Esophagus muscularis mucosa (tissue), 4 donors: ENCODE measurements at places on chromosomes 2 and 18. TPM values are rescaled to one million over a fixed set of nuclear protein-coding genes. Genes with fewer than 3 reads are reported as not detected.

DNA sequence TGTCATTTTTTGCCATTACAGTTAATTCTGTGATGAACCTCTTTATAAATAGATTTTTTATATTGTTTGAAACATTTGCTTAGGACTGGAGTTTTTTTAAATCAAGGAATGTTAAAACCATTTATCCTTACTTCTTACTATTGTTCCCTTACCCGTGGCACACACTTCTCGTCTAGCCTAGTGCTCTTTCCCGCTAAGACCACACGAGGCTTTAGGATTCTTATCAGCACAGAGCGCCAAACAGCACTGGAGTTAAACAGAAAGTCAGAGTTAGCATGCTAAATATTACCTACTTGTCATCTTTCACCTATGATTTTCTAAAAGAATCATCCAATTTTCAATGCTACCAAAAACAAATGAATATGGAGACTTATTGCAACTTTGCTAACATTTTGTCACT is 112.6 kb downstream of the TMEFF2 start:
- DNase-seq: no peak

DNA sequence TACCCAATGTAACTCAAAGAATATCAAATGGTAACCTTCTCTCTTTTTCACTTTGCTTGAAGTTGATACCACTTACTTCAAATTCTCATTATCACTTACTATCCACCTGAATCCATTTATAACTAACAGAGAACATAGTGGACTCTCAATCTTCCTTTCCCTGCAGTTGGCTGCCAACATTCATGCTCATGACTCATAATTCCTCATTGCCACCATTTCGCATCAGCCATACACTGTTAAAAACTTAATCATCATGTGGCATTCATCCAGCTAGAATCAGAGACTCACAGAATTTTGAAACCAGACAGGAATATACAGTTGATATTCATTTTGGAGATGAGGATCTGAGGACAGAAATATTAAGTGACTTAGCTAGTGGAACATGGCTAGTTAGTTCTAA is 56.8 kb downstream of the SLC4A10 start:
- no peak for DNase-seq

- peak; percentile 77 for DNase-seq
Observed at GRCh38 chr2:319059-319600, 31.2 kb upstream of the ALKAL2 start.

DNA sequence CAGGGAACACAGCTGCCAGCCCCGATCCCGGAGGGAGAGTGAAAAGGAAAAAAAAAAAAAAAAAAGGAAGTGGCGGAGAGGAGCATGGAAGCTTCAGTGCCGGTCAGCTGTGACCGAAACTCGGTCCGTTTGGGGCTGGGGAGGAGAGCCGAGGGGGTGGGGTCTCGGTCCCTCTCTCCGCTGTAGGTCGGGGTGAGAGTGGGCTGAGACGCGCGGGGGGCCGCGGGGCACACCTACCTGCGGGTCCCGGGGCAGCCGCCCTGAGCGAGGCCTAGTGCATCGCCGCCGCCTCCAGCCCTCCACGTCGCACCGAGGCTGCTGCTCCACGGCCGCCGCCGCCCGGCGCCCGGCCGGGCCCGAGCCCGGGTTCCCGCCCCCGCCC is 536 bp downstream of the VPS54 start:
- no peak for DNase-seq

DNA sequence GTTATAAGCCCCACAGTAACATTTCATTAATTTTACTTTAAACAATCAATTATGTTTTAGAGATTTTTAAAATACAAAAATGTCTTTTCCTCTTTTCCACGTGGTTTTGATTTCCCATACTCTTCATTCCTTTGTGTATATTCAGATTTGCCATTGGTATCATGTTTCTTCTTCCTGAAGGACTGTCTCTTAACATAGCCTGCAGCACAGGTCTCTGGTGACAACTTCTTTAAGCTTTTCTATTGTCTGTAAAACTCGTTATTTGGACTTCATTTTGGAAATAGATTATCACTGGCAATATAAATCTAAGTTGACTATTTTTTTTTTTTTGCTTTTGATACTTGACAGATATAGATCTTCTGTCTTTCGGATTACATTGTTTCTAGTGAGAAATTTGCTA is 115.2 kb upstream of the KLHL29 start:
- DNase-seq: no peak

- DNase-seq: no peak
Observed at GRCh38 chr2:96528700-96529375, 7.7 kb upstream of the ARID5A start.

DNA sequence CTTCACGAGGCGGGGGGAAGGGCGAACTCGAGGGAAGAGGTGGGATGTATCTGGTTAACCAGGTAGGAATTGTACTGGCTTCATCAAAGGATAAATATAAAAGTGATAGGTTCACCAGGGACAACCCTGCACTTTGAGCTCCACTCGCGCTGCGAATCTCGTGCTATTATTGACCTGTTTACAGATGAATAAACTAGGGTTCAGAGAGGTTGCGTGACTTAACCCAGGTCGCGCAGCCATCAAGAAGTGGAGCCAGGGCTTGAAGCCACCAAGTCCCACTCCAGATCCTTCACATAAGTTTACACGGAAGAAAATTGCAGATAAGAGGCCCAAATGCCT is 1.4 kb upstream of the CYP1B1 start:
- no peak for DNase-seq

DNA sequence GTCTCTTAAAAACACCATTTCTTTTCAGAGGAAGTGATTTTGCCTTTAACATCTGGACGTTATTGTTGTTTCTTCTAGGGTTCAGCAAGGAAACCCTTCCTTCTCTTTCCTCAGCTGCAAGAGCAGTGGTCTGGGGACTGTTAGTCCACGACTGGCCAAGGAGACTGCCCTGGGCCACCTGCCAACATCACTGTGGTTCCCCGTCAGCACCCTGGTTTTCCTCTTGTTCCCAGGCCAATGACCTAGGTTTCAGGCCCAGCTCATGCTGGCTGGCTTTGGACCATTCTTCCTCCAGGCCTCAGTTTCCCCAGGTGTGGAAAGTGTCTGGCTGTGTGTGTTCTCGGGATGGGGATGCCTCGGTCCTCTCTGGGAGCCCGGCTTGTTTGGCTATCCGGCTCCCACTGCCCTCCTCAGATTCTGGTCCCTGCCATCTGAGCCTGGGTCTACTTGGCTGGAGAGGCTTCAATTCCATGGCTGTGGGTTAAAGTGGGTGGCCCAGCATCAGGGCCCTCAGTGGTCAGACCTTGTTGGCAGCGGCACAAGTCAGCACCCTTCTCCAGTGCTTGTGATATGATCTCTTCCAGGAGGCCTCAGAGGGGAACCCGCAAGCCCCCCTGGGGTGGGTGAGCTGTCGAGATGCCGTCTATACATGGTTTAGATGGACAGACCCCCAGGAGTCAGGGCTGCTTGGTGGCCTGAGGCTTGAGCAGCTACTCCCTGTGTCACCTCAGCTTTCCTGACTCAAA is 234.3 kb upstream of the HS6ST1 start:
- no peak for DNase-seq

GRCh38 chr2:27887830-27888229 is 2.4 kb downstream of the RBKS start:
- no peak for DNase-seq

PSMA8 gene
- total RNA-seq: not detected

RESP18 gene
- total RNA-seq: not detected

CIB4 gene
- not detected for total RNA-seq

EDAR gene
- not detected for total RNA-seq

TMBIM1 gene
- total RNA-seq: 167 TPM

TMEM247 gene
- not detected for total RNA-seq

GCG gene
- total RNA-seq: not detected

UPP2 gene
- not detected for total RNA-seq
